ENCODE measurements at places on chromosomes 11 and 22. TPM values are rescaled to one million over a fixed set of nuclear protein-coding genes. Genes with fewer than 3 reads are reported as not detected.
A peak's percentile ranks its signal among the peaks of the same experiment; 100 is the strongest.

DNA sequence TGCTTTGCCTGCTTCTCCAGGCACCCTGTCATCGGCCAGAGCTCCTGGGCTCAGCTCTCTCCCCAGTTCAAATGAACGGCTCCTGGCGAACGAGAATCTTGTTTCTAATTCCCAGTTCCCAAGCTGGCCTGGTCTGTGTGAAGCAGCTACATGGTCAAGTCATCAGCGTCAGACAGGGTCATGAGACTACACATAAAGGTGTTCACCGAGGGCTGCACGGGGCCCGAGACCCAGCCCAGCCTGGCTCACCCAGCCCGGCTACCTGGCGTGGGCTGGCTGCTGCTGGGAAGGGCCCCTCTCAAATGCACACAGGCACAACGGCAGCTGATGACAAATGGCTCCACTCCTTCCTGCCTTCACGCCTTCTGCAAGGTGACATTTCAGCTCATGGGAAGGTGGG, 14.6 kb upstream of the CELSR1 start:
- H3K27ac ChIP-seq = no peak overlapping the region
- H3K36me3 ChIP-seq = no peaks in the 10 kb centered on the region
- no peak overlapping the region for H3K4me3 ChIP-seq
- peaks cover 3% of the 10 kb centered on the region for H3K27me3 ChIP-seq
- DNase-seq = no peak

DNA sequence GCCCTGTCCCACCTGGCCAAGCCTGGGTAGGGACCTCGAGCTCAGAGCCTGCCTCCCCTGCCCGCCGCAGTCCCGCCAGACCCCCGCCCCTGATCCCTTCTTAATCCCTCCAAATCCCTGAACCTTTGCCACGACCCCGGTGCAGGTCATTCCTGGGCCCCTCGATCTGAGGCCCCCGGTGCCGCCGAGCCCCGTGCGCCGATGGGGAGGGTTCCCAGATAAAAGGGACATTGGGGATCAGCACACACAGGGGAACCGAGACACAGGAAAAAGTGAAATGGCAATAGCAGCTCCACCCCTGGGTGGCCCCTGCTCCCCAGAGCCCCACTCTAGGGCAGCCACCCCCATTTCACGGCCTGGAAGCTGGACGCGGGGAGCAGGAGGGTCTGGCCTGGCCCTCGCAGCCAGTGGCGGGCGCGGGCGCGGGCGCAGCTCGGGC, 1.3 kb upstream of the WNT7B start:
- no peaks in the 10 kb centered on the region for H3K36me3 ChIP-seq
- peaks cover 42% of the 10 kb centered on the region for H3K27me3 ChIP-seq
- H3K4me1 ChIP-seq = no peaks in the 10 kb centered on the region
- no peak overlapping the region for H3K27ac ChIP-seq
- DNase-seq = no peak
- H3K4me3 ChIP-seq = peak overlapping the region; percentile 74

Gene IL10RA
- total RNA-seq = not detected

DNA sequence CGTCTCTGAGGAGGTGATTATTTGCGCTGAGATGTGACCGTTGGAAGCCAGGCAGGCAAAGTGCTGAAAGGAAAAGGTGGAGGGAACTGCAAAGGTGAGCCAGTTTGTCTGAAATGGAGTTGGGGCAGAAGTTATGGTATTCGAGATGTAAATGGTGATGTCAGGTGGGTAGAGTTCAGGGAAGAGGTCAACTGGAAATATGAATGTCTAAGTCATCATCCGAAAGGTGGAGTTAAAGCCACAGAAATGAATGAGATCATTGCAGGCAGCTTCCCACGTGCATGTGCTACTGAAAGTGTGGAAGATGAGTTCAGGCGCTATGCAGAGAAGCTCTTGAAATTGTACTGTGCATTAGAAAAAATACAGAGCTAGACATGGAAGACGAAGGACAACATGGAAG, 2.2 kb upstream of the BPIFC start:
- no peak overlapping the region for H3K27ac ChIP-seq
- no peak overlapping the region for H3K4me3 ChIP-seq
- no peak for DNase-seq
- no peaks in the 10 kb centered on the region for H3K36me3 ChIP-seq

Gene OR2D2
- total RNA-seq = 0.36 TPM

DNA sequence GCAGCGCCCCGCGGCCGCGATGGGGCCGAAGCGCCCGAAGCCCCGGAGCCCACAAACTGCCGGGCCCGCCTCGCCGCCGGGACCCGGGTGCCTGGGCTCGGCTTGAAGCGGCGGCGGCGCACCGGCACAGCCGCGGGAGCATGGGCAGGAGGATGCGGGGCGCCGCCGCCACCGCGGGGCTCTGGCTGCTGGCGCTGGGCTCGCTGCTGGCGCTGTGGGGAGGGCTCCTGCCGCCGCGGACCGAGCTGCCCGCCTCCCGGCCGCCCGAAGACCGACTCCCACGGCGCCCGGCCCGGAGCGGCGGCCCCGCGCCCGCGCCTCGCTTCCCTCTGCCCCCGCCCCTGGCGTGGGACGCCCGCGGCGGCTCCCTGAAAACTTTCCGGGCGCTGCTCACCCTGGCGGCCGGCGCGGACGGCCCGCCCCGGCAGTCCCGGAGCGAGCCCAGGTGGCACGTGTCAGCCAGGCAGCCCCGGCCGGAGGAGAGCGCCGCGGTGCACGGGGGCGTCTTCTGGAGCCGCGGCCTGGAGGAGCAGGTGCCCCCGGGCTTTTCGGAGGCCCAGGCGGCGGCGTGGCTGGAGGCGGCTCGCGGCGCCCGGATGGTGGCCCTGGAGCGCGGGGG, 346 bp downstream of the FJX1 start:
- no peaks in the 10 kb centered on the region for H3K27me3 ChIP-seq
- peak; percentile 92 for DNase-seq
- peaks cover 50% of the 10 kb centered on the region for H3K4me1 ChIP-seq
- H3K4me3 ChIP-seq = peak overlapping the region; percentile 78

GRCh38 chr11:84384731-84385130, 1098.6 kb upstream of the CCDC90B start:
- no peaks in the 10 kb centered on the region for H3K36me3 ChIP-seq
- no peaks in the 10 kb centered on the region for H3K27me3 ChIP-seq
- no peak overlapping the region for H3K4me3 ChIP-seq

Gene ZNF70
- total RNA-seq = 6.5 TPM

Gene LRRC56
- 0.88 TPM for total RNA-seq

Gene ANKK1
- not detected for total RNA-seq

- H3K27me3 ChIP-seq = no peaks in the 10 kb centered on the region
- H3K27ac ChIP-seq = peak overlapping the region; percentile 85
- peaks cover 42% of the 10 kb centered on the region for H3K4me1 ChIP-seq
Observed at GRCh38 chr11:68840661-68841653, 759 bp downstream of the CPT1A start.

DNA sequence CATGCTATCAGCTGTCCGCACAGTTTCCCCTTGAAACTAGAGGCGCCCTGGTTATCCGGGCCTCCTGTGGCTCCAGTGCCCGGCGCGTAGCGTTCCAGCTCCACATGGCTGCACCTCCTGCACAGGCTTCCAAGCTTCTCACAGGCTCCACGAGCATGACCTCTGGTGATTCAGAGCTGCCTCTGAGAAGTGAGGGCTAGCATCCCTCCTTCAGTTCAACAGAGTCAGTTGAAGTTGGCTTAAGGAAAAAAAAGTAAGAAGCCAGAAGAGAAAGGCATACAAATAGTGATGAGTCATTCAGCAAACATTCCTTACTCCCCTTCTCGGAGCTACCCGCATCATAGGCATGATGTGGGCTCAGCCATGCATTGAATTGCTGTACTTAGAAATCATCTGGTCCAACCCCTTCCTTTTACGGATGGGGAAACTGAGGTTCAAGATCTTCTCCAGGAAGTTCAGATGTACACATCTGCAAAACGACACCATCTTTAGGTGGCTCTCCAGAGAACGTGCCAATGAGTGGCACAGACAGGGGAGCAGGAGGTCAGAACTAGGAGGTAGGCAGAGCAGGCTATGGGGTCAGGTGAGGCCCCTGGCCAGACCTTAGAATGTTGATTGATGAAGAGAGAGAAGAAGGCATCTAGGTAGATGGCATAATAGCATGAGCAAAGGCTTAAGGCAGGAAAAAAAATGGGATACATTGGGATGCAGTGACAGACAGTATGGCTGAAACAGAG, 216.3 kb upstream of the TBCEL start:
- peaks cover 5% of the 10 kb centered on the region for H3K4me1 ChIP-seq
- H3K27ac ChIP-seq = no peak overlapping the region
- peaks cover 18% of the 10 kb centered on the region for H3K27me3 ChIP-seq
- peak; percentile 95 for DNase-seq
- H3K36me3 ChIP-seq = no peaks in the 10 kb centered on the region

DNA sequence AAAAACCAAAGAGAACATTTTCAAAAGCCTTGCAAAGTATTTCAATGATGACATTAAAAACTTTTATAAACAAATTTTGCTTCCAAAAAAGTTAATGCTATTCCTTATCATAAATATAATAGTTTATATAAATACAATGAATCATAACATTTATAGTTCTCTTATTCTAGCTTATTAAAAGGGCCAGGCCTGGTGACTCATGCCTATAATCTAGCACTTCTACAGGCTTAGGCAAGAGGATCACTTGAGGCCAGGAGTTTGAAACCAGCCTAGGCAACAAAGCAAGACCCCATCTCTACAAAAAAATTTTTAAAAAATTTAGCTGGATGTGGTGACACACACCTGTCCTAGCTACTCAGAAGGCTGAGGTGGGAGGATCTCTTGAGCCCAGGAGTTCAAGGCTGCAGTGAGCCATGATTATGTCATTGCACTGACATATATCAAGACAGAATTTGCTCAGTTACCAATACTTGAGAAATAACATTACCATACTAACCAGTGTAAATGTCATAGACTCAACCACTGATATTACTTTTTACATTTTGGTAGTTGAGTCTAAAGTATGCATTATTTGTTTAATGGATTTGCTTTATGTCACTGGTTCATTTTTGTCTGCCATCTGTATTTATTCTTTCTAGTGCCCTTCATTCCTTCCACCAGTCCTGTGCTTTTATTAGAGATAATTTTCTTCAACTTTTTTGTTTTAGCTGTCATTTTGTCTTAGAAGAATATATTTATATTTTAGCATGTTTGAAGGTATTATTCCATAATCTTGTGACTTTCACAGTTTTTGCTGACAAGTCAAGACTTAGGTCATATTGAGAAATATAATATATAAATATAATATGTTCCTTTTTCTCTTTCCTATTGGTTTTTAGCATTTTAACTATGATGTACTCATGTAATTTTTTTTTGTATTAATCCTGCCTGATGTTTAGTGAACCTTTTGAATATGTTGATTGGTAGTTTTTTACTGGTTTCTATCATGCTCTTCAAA, 56.2 kb downstream of the CYP2R1 start:
- H3K36me3 ChIP-seq = no peaks in the 10 kb centered on the region
- no peak overlapping the region for H3K27ac ChIP-seq

DNA sequence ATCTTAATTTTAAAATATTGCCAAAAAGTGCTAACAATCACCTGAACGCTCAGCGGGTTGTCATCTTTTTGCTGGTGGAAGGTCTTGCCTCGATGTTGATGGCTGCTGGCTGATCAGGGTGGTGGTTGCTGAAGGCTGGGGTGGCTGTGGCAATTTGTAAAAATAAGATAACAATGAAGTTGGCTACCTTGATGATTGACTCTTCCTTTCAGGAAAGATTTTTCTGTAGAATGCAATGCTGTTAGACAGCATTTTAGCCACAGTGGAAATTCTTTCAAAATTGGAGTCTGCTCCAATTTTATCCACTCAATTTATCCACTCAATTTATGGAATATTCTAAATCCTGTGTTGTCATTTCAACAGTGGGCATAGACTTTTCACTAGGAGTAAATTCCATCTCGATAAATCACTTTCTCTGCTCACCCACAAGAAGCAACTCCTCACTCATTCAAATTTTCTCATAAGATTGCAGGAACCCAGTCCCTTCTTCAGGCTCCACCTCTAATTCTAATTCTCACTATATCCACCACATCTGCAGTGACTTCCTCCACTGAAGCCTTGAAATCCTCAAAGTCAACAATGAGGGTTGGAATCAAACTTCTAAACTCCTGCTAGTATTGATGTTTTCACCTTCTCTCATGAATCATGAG, 78.8 kb downstream of the LINC01488 start:
- no peaks in the 10 kb centered on the region for H3K36me3 ChIP-seq
- H3K27ac ChIP-seq = no peak overlapping the region
- peaks cover 4% of the 10 kb centered on the region for H3K4me1 ChIP-seq
- H3K4me3 ChIP-seq = no peak overlapping the region
- no peak for DNase-seq

DNA sequence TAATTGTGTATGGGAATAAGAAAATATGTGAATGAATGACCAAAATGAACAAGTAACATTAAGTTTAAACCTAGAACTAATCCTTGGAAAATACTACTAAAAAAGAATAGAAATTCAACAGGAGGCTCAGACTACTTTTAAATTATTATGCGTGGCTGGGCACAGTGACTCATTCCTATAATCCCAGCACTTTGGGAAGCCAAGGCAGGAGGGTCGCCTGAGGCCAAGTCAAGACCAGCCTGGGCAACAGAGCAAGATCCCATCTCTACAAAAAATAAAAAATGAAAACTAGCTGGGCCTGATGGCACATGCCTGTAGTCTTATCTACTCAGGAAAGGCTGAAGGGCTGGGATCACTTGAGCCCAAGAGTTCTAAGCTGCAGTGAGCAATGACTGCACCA, 85.4 kb upstream of the CLNS1A start:
- H3K4me3 ChIP-seq = no peak overlapping the region
- H3K4me1 ChIP-seq = no peaks in the 10 kb centered on the region
- H3K27me3 ChIP-seq = no peaks in the 10 kb centered on the region
- no peak overlapping the region for H3K27ac ChIP-seq
- no peak for DNase-seq

Gene IRAG1
- total RNA-seq = 2.7 TPM

- no peak overlapping the region for H3K4me3 ChIP-seq
- no peak overlapping the region for H3K27ac ChIP-seq
- H3K27me3 ChIP-seq = no peaks in the 10 kb centered on the region
- peaks cover 82% of the 10 kb centered on the region for H3K36me3 ChIP-seq
- DNase-seq = no peak
- H3K4me1 ChIP-seq = peaks cover 5% of the 10 kb centered on the region
Observed at GRCh38 chr11:117286588-117286987, 4.6 kb upstream of the BACE1-AS start.

Gene GLYAT
- total RNA-seq = not detected

- H3K27ac ChIP-seq = no peak overlapping the region
- H3K4me3 ChIP-seq = no peak overlapping the region
- DNase-seq = no peak
- no peaks in the 10 kb centered on the region for H3K27me3 ChIP-seq
Observed at GRCh38 chr11:88352139-88352538, 14.6 kb upstream of the CTSC start.

- H3K36me3 ChIP-seq = no peaks in the 10 kb centered on the region
- DNase-seq = no peak
- H3K27me3 ChIP-seq = peaks cover 17% of the 10 kb centered on the region
- H3K27ac ChIP-seq = no peak overlapping the region
- no peaks in the 10 kb centered on the region for H3K4me1 ChIP-seq
Observed at GRCh38 chr11:69106031-69106811, 49.5 kb upstream of the SMIM38 start.

DNA sequence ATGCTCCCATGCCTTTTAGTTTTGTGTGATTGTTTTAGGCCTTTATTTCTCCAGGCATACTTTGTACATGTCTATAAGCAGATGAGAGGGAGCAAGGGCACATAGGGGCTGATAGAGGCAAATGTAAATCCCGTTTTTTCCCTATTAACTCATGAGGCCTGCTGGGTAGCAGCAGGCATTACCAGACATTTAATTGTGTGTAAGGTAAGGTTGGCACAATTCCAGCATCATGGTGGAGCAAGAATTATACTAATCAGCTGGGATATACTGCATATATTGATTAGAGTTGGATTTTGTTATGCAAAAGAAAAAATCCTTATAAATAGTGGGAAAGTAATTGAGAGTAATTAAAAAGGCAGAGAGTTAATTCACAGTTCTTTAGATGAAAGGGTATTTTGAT, 12.2 kb downstream of the FAT3 start:
- H3K27ac ChIP-seq = no peak overlapping the region
- no peaks in the 10 kb centered on the region for H3K27me3 ChIP-seq
- H3K36me3 ChIP-seq = no peaks in the 10 kb centered on the region
- no peak for DNase-seq

- H3K27ac ChIP-seq = peak overlapping the region; percentile 79
Observed at GRCh38 chr11:69001243-69002081, 11.6 kb downstream of the MRGPRF start.
